GM12865 (cell line): ENCODE measurements at places on chromosomes 11 and 22.
A peak's percentile ranks its signal among the peaks of the same experiment; 100 is the strongest.

DNA sequence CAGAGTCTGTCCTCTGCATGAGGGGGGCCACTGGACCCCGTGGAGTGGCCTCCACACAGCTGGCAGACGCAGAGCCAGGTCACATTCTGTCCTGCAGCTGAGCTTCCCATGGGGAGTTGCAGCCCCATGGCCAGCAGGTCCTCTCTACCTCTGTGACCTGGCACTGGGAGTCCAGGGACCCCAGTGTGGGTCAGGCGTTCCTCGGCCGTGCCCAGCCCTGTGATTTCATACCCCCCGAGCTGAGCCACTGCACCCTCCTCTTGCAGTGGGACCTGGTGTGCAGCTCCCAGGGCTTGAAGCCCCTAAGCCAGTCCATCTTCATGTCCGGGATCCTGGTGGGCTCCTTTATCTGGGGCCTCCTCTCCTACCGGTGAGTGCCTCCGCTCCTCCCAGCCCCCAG is 32.2 kb upstream of the SLC22A12 start:
- no peak for DNase-seq

DNA sequence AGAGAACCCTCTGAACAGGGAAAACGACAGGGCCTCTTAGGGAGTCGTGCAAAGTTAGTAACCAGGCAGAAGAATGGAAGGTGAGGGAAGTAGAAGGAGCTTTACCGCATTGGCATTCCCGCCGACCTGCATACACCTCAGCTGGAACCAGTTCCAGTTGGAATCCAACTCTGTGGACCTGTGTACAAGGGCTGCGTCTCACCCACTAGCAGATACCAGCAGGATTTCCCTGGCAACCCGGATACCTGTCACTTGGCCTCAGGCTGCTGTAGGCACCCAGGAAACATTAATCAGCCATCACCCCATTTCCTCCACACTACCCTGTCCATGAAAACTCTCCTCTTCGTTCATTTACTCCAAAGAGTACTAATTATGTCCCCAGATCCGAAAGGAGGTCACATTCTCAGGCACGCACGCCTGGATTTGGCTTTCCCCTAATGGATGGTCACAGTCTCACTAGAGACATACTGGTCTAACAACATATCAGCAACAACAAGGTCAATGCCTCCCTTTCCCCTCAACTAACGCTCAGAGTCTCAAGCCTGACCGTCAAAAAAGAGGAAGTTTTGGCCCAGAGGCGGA is 842 bp downstream of the ARFGAP2 start:
- DNase-seq = no peak

DNA sequence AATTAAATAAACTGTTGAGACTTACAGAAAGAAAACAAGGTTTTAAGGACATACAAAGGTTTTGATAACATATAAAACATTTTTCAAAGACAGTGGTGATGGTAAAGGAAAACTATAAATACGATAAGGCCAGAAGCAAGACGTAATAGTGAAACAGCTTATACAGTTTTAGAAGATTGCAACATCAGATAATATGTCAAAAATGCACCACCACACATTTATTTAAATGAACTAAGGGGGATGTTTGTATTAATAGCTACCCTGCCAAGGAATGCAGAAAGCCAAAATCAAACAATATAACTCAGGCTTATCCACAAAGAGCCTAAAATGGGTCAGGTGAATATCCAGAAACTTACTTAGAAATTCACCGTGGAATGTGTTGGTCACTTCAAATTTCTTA is 981.6 kb upstream of the FAT3 start:
- DNase-seq = no peak

DNA sequence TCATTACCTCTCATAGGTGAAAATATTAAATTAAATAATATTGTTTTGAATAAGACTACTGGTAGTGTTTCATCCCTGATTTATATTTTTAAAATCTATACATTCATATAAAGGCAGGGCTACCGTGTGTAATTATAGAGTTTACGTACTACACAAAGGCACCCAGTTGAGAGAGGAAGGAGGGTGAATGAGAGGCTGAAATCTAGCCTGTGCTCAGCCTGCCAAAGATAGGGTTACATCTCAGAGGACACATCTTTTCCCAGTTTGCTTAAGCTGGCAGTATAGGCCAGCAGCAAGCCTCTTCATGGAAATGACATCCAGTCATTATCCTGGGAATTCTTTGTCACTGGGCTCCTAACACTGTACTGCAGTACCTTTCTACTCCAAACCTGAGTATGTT is 7.5 kb upstream of the B3GNT6 start:
- DNase-seq = no peak

GRCh38 chr11:12599408-12600143 is 74.6 kb upstream of the TEAD1 start:
- DNase-seq = peak; percentile 65

DNA sequence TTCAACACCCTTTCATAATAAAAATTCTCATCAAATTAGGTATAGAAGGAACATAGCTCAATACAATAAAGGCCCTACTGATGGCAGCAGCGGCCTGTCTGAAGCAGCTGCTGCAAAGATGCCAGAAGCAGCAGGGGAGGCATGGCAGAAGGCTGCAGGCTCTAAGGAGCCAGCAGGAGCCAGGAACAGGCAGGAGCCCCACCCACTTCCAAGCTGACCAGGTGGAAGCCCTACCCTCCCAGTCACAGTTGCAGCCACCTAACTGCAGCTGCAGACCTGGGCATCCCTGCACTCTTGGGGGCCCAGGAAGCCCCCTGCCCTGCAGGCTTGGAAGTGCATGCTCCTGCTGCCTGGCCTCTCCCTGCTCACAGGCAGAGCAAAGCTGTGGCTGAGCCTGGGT is 18.2 kb upstream of the OR6A2 start:
- no peak for DNase-seq

- DNase-seq = no peak
Measured at GRCh38 chr11:61904539-61905048, 12.8 kb downstream of the RAB3IL1 start.

DNA sequence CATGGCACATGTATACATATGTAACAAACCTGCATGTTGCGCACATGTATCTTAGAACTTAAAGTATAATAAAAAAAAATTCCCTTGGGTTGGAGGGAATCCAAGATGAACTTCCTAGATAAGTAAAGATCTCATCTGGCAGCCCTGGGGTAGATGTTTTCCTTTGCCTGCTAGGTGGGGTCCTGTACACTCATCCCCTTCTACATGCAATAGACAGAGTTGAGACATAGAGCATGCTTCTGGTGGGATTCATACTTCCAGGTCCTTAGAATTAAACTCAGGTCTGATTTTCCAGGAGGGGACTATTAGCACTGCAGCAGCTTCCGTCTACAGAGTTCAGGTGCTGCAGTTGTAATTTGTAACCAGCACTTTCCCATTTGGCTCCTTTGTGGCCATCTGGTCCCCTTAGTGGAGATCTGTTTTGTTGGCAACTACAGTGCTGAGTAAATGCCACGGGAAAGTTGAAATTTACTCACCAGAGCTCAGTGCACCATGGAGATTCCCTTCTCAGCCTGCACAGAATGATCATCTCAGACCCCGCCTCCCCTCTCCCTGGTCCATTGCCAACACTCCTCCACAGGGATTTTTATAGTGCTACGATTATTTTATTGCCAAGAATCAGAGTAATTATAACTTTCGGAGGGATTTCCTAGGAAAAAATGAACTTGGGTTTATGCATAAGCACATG is 220.1 kb upstream of the E2F8 start:
- DNase-seq = no peak

DNA sequence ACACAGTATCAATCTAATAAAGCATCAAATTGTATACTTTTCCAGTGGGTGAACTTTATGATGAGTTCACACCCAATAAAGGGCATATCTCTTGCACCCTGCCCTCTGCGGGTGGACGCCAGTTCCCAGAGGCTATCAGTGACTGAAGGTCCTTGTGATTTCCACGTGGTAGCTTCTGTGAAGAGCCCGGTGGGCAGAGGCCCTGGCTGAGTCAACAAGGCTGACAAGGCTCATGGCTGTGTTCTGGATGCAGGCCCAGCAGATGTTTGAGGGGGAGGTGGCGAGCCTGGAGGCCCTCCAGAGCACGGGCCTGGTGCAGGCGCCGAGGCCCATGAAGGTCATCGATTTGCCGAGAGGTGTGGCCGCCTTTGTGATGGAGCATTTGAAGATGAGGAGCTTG is 71.4 kb downstream of the PIWIL3 start:
- DNase-seq = no peak

DNA sequence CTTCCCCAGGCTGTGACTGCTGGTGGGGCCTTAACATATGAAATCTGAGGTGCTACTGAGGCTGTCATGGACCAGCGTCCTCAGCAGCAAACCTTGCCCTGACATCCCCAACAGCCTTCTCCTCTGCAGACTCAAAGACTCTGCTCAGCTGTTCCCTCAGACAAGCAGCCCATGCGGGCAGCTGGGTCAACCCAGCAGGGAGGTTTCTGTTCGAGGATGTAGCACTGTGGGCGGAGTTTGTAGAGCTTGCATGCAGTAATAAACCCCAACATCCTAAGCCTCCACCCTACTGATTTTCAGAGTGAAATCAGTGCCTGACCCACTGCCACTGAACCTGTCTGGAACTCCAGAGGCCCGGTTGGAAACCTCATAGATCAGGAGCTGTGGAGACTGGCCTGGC is 88.8 kb upstream of the XKR3 start:
- DNase-seq = peak; percentile 30

GRCh38 chr11:1138097-1138496 is 19.7 kb upstream of the MUC5AC start:
- DNase-seq = no peak

DNA sequence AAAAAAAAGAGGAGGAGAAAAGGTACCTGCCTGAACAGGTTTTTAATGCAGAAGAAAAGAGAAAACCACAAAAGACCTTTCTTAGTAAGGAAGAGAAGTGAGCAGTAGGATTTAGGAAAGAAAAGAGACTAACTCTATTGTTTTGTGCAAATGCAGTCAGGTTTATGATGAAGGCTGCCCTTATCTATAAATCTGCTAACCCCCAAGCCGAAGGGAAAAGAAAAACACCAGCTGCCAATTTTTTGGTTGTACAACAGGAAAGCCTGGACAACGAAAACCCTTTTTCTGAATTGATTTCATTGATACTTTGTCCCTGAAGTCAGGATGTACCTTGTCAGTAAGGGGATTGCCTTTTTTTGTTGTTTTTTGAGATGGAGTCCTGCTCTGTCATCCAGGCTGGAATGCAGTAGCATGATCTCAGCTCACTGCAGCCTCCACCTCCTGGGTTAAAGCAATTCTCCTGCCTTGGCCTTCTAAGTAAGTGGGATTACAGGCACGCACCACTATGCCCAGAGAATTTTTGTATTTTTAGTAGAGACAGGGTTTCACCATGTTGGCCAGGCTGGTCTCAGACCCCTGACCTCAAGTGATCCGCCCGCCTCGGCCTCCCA is 21.2 kb downstream of the POLD4 start:
- DNase-seq = no peak

GRCh38 chr11:43989162-43989981 is 46.9 kb downstream of the C11orf96 start:
- no peak for DNase-seq
